Left ventricle myocardium superior (tissue), 1 donor: ENCODE measurements at places on chromosomes 4 and X. TPM values are rescaled to one million over a fixed set of nuclear protein-coding genes. Genes with fewer than 3 reads are reported as not detected.
A peak's percentile ranks its signal among the peaks of the same experiment; 100 is the strongest.

DNA sequence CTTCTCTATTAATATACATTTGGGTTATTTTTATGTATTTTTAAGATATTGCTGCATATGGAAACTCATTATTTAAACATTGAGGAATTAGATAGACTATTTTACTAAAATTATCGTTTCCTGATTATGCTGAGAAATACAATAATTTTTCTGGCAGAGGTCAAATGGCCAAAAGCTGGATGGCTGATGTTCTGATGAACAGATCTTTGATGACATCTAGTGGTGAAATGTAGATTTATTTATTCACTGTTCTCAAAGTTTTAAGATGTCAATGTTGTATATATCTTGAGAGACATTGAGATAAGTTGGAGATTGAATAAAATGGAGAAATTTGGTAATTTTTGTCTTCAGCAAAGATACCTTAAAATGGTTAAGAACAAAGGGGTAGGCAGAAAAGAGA is 96.2 kb downstream of the UGT8 start:
- no peak for DNase-seq

- DNase-seq: no peak
Measured at GRCh38 chr4:26071688-26072087, 157.7 kb downstream of the SMIM20 start.

GRCh38 chr4:140122891-140123290 is 31.1 kb downstream of the MAML3 start:
- DNase-seq: no peak

GRCh38 chr4:187849556-187850225 is 145.9 kb upstream of the ZFP42 start:
- no peak for DNase-seq

DNA sequence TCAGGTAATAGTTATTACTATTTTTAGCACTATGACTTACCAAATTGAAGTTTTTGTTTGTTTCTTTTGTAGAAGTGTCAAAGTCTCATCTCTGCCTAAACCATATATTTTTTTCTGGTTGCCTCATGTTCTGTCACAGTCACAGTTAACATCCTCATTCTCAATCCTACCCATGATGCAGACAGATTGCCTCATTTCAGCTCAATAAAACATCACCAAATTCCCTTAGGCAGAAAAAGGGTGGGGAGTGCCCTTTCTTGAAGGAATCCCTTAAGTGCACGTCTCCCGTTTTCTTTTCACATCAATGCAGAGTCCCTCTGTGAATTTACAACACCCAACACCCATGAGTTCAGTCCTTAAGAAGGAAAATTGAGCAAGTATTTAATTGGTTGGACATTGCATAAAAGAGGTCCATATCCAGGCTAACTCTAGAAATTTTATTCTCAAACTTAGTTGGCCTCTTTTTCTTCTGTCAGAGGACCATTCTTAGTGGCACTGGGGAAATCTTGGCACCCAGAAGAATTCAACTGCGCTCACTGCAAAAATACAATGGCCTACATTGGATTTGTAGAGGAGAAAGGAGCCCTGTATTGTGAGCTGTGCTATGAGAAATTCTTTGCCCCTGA is 103.7 kb upstream of the BMPR1B start:
- no peak for DNase-seq

DNA sequence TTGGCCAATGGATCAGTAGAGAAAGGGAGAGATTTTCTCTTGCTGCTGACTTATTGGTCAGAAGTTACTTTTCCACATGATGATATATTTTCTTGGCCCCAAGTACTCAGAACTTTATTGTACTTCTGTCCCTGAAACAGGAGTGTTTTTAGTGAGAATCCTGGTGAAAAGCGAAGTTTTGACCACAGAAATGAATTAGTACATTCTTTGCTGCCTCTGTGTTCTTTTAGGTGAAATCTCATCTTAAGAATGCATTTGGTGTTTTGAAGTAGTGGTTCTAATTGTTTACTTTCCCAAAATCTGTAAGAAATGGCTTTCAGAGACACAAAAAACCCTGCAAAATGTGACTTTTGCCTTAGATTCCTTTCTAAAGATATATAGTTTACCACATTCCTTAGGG is 240.4 kb downstream of the FRMPD4 start:
- DNase-seq: no peak

DNA sequence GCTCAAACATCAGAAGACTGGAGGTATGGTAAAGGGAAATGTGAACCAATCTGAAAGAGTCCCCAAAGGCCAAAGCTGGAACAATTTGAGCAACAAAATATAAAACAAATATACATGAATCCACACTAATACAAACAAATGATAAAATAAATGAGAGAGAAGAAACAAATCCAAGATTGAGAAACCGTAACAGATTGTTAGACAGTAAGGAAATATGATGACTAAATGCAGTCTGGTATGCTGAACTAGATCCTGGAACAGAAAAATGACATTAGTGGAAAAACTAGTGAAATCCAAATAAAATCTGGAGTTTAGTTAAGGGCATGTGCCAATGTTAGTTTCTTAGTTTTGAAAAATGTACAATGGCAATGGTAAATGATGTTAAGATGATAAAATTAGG is 15.9 kb downstream of the PPA2 start:
- DNase-seq: no peak

- peak; percentile 34 for DNase-seq
Measured at GRCh38 chrX:154096140-154097002, 1.1 kb downstream of the MECP2 start.

GRCh38 chr4:100782356-100782755 is 264.5 kb upstream of the EMCN start:
- DNase-seq: no peak

- no peak for DNase-seq
Measured at GRCh38 chr4:142367418-142368180, 478.5 kb downstream of the INPP4B start.

DNA sequence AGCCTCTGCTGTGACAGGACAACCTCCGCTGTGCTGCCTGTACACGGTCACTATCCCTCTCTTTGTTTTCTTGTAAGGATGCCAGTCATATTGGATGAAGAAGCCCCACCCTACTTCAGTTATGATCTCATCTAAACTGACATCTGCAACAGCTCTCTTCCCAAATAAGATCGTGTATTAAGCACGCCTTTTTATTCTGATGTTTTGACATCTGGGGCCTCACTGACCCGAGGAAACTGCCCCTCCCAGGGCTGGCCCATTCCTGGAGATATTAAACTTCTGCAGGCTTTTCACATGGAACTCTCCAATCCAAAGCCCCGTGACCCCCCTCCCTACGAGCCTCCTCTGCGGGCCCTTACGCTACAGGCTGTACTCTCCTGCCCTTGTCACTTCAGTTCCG is 232.0 kb downstream of the ARHGAP10 start:
- DNase-seq: peak; percentile 33

DNA sequence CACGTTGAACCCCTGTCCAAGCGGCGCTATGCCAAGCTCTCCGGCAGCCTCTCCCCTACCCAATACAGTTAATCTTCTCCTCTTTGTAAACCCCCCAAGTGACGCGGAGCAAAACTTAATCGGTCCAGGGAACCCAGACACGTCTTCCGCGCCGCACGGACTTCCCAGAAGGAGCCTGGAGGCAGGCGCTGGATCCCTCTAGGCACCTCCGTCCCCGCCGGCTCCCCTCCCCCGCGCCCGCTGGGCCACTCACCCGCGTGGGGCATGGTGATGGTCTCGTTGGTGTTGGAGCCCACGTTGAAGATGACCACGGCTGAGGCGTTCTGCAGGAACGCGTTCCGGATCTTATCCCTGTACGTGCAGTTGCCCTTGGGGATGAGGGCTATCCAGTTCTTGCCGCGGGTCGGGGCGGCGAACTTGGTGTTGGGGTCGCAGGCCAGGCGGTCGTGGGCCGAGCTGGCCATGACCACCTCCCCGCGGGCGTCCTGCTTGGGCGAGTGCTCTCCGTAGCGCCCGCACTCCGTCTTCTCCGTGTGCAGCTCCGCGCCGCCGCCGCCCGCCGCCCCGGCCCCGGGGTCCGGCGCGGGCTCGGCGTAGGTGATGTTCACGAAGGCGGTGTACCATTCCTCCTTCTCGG is 1.1 kb downstream of the RNF150 start:
- DNase-seq: peak; percentile 47

- DNase-seq: no peak
Measured at GRCh38 chr4:25936696-25937095, 22.7 kb downstream of the SMIM20 start.

- DNase-seq: no peak
Measured at GRCh38 chr4:137599734-137600133, 67.4 kb upstream of the PCDH18 start.

DNA sequence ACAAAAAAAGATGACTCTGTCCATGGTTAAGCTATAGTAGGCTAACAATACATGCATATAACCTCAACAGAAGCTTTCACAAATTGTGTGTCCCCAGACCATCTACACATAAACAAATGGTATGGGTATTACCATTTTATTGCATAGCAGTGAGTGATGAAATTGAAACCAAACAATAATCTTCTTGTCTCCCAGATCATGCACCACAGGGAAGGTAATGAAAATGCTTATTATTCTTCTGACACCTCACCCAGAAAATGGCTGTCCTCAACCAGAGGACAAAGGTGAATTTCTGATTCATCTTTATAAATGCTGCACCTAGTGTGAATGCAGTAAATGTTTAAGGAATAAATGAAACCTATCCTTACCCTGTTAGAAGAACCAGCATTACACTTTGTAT is 8.0 kb downstream of the PRSS12 start:
- no peak for DNase-seq

GRCh38 chr4:94515365-94515764 is 63.6 kb downstream of the PDLIM5 start:
- no peak for DNase-seq

DNA sequence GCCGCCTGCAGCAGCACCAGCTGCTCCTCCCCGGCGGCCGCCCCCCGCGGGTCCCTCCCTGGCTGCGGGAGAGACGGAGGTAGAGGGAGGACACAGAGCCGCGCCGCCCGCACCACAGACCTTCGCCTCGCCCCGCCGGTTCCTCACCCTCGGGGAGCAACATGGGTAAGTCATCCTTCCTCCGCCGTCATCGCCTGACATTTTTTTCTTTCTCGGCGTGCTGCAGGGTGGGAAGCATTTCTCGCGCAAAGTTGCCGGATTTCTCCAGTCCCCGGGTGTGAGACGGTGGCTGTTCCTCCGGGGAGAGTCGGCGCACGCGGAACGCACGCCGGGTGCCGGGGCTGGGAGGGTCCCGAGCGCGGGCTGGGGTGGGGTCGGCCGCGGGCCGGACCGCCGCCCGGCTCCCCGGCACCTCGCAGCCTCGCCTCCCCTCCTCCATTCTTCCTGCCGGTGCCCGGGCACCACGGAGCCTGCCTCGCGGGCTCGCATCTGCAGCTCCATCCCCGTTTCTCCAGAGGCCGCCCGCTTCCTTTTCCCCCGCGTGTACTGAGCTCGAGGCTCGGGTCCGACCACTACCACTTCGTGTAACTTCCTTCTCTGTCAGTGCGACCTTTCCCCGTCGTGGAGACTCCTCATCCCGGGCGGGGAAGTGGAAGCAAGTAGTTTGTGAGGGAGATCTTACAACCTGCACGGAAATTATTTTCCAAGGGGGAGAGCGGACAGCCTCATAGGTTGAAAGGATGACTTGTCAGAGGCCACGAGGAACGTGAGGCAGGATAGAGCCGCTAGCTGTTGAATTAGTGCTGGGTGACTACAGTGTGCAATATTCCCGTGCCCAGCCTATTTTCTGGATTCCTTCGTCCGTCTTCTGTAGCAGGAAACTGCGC is 464 bp downstream of the RAP1GDS1 start:
- DNase-seq: peak; percentile 54

DNA sequence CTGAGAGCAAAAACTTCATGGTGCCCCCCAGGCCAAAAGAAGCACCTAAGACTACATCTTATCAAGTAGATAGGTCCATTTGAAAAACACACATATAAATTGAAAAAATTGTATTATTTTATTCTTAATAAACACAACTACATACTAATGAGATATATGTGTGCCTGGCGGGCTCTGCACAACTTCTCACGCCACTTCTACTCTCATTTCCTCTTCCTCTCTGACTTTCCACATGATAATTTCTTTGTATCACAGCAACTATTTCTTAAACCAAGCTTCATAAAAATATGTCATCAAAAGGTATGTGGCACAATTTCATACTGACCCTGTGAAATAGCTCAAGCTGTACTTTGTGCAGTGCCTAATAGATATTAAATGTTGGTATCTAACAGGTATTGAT is 10.7 kb upstream of the NPY2R start:
- no peak for DNase-seq

GRCh38 chr4:2789793-2790582 is 2.9 kb upstream of the SH3BP2 start:
- peak; percentile 20 for DNase-seq

DNA sequence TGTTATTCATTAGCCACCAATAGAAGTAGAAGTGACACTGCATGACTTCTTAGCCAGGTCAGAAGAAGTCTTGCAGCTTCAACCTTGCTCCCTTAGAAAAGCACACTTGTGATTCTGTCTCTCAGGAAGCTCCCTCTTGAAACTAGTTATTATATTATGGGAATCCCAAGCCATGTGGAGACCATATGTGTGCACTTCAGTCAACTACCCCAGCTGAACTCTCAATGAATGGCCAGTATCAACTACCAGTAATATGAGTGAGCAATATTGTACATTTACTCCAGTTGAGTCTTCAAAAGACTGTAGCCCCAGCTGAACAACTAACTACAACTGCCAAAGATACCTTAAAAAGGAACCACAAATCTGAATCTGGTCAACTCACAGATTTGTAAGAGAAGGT is 77.1 kb upstream of the GABRA3 start:
- no peak for DNase-seq

GRCh38 chr4:182083671-182084410 is 159.4 kb upstream of the TENM3 start:
- no peak for DNase-seq

DNA sequence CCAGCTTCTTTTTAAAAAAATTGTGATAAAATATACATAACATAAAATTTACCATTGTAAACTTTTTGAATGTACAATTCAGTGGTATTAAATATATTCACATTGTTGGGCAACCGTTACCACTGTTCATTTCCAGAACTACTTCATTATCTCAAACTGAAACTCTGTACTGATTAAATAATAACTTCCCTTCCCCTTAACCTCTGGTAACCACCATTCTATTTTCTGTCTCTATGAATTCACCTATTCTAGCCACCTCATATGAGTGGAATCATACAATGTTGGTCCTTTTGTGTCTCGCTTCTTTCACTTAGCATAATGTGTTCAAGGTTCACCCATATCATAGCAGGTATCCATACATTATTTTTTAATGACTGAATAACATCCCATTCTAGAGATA is 8.3 kb downstream of the GPR50 start:
- no peak for DNase-seq

The RAB40A gene
- total RNA-seq: 0.10 TPM

The TLL1 gene
- 0.74 TPM for total RNA-seq

The MSX1 gene
- 4.1 TPM for total RNA-seq

The STOX2 gene
- 10.6 TPM for total RNA-seq

The ARFIP1 gene
- 14.3 TPM for total RNA-seq

The EMCN gene
- 39.6 TPM for total RNA-seq

The GPR119 gene
- total RNA-seq: not detected

The DCUN1D4 gene
- total RNA-seq: 43.4 TPM

The UBA1 gene
- total RNA-seq: 100 TPM

The PTPN13 gene
- 3.2 TPM for total RNA-seq

The GPR173 gene
- total RNA-seq: 0.50 TPM

The TMEM271 gene
- total RNA-seq: not detected

The AMBN gene
- not detected for total RNA-seq

The MAGEA4 gene
- total RNA-seq: not detected

The DDIT4L gene
- 0.37 TPM for total RNA-seq
